ENCODE measurements at places on chromosomes 3 and 15.

DNA sequence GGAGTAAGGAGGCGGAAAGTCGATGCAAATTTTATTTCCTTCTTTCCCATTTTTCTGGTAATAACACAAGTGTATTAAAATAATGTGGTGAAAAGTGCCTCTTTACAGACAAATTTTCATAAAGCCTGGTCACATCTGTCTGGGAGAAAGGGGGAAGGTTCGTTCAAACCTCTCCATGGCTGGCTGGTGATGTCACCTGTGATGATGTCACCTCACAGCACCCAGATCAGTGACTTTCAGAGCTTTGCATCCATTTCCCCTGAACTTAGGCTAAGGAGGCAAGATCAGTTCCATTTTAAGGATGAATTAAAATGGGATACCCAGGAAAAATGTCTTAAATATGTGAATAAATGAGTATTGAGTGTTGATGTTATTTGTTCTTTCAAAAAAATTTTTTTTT is 34.1 kb downstream of the ATP10A start:
- DNase-seq: no peak

GRCh38 chr15:92290359-92290992 is 103.2 kb upstream of the ST8SIA2 start:
- DNase-seq: no peak

DNA sequence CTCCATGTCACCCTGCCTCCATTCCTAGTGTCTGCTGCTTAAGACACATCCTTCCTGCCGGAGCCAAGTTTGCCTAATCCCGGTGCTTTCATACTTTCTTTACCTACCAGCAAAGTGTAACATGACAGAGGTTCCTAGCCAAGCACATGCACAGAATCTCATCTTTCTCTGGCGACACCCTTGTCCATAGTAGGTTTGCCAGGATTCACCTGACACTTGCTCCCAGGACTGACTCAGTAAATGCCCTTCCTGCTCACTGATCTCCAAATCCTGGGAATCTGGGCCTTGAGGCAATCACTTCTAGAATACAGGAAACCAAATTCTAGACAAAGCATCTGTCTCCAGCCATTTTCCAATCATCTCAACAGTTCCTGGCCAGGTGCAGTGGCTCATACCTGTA is 10.2 kb upstream of the NR2E3 start:
- no peak for DNase-seq

GRCh38 chr3:20669675-20670074 is 483.7 kb upstream of the SGO1 start:
- DNase-seq: no peak

DNA sequence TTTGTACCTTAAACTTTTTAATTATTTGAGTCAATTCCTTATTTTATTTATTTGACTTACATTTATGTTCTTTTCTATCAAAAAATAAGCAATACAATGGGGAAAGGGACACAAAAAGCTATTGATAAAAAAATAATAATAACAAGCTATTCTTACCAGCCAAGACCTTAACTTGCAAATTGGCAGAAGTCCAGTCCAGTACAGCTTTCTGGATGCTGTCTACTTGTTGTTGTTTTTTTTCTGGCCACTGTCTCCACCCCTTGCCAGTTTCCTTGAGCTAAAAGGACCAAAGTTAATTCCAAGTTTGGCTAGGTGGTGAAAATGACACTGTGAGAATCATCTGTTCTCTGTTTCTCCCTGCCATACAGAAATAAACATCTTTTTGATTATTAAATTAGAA is 232.2 kb downstream of the PTPRG start:
- no peak for DNase-seq
